Stimulated activated CD4-positive, alpha-beta T cell treated with anti-CD3 and anti-CD28 coated beads, TNF-alpha, amount 100 ng/mL, for 4 hours (primary cell): ENCODE measurements at places on chromosomes 16 and 17.

DNA sequence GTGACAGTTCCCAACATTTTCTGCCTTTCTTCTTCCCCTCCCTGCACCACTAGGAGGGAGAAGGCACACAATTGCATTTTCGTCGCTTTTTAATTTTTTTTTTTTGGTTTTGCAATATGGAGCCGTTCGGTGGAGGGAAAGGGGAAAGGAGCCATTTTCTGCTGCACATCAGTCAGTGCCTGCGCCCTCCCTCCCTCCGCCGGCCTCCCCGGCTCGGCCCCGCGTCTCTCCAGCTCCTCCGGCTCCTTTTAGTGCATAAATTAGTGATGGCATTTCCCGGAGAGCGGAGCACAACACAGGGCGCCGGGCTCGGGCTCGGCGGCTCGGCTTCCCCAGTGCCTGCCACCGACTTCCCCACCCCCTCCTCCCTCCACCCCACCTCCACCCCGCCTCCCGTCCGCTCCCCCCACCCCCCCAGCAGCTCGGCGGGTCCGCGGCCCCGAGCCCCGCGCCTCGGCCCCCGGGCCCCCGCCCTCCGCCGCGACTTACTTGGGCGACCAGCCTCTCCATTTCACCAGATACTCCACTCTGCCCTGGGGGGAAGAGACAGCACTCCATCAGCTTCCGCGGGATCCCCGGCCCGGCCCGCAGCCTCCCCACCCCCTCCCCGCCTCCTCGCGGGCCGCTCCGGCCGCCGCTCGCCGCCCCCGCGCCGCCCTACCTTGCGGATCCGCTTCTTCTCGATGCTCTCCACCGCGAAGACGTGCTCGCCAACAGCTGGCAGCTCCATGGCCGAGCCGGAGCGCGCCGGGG, 542 bp downstream of the CBX4 start:
- no peak for DNase-seq

DNA sequence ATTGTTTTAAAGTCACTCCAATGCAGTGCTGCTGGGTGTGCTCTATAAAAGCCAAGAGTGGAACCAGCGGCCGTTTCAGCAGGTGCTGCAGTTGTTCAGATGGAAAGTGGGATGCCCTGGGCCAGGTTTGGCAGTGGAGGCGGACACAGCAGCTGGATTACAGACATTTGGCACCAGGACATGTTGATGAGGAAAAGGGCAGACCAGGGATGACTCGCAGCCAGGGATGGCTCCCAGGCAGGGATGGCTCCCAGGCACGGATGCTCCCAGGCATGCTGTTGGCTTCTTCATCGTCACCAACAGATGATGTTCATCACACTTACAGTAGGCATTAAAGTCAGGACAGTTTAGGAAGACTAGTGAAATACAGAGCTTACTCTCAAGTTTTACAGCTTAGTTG, 10.0 kb downstream of the GAN start:
- DNase-seq, result no peak

GRCh38 chr16:69315486-69316311, 4.5 kb downstream of the VPS4A start:
- no peak for DNase-seq

- no peak for DNase-seq
Observed at GRCh38 chr17:15249487-15249886, 15.6 kb downstream of the PMP22 start.

GRCh38 chr17:39793301-39793872, 55.6 kb downstream of the GRB7 start:
- DNase-seq, result no peak

GRCh38 chr16:12474047-12474446, 329.6 kb downstream of the CPPED1 start:
- DNase-seq, result no peak

DNA sequence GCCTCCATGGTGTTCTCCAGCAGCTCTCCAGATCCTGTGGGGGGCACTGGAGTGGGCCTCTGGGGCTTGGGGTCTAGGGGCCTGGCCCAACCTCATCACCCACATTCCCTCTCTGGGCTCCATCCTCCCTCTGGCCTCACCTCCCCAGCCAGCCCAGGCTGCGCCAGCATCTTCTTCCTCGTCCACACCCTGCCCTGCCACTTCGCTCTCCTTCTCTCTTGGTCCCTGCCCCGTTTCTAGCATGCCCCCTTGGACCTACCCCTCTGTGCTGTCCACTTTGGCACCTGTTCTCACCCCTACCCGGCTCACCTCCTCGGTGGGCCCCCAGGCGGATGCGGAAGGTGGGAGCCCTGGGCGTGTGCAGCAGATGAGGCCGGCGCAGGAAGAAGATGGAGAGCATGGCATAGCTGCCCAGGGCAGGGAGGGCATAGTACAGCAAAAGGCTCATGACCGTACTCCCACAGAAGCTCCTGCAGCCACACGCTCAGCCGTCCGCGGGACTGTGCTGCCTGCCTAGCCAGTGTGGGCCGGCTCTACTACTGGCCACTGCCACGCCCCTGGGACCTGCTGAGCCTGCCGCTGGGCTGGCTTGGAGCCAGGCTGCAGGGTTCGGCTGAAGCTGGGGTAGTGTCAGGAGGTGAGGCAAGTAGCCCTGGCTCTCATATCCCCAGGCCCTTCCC, at the start of gene GDPD3:
Gene GDPD3, minus strand, starts transcription at position 507 of the 680 bp plus-strand sequence. Its CDS starts 59 bp downstream, at position 448.
- DNase-seq, result no peak

GRCh38 chr16:10256784-10257641, 74.8 kb upstream of the GRIN2A start:
- DNase-seq, result peak; percentile 14

GRCh38 chr16:11134722-11135463, 121.1 kb downstream of the SOCS1 start:
- no peak for DNase-seq

DNA sequence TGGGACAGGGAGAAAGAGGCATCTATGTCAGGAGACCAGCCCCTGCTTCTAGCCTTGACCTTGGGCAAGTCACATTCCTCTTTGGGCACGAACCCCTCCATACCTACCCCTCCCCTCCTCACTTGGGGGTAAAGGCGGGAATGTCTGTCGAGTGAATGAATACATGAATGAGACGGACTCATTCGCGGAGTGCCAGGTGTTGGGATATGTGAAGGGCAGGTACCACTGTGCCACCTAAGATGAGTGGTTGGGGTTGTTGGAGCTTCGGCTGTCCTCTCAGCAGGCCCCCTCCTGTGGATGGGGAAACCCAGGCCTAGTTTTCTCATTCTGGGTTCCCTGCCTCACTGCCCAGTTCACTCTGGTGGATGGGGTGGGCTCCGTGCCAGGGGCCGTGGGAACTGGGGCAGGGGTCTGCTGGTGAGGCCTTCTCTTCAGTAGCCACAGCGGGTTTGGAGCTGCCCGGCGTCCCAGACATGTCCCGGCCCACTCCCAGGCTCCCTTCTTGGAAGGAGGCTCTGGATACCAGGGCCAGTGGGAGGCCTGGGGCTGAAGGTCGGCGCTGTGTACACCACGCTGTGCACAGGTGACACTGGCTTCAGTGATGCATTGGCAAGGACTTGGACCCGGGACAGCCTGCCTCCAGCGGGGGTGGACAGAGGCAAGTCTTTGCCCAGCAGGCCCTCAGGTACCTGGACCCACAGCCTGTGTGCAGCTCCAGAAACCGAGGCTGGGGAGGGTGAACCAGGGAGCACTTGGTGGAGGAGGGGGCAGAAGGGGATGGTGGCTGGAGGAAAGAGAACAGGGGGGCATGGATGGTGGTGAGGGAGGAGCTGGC, 5.6 kb downstream of the GLIS2 start:
- DNase-seq, result no peak

GRCh38 chr17:77019893-77020379, 120.8 kb upstream of the SEC14L1 start:
- DNase-seq, result no peak

DNA sequence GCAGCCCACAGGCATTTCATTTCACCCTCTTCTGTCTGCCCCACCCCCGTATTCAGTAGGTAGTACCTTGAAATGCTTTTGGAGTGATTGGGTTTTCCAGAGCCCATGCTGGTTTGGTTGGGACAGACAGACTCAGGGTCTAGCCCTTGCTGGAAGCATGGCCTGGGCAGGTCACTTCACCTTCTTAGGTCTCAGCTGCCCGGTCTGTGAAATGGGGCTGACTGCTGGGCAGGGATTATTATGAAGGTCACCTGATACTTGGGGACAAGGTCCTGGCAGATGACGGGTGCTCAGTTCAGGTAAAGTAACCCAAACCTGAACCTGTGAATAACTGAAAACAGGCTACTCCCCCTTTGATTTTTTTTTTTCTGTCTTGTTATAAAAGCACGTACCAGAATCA, 116.0 kb downstream of the CLEC16A start:
- no peak for DNase-seq

GRCh38 chr16:87409781-87410180, 17.6 kb downstream of the MAP1LC3B start:
- DNase-seq, result no peak
